Activated CD4-positive, alpha-beta memory T cell treated with anti-CD3 and anti-CD28 coated beads, Interleukin-2, amount 10 ng/mL, durations not matched to agents 7 days and 5 days (primary cell): ENCODE measurements at places on chromosomes 2 and 18. TPM values are rescaled to one million over a fixed set of nuclear protein-coding genes. Genes with fewer than 3 reads are reported as not detected.
A peak's percentile ranks its signal among the peaks of the same experiment; 100 is the strongest.

DNA sequence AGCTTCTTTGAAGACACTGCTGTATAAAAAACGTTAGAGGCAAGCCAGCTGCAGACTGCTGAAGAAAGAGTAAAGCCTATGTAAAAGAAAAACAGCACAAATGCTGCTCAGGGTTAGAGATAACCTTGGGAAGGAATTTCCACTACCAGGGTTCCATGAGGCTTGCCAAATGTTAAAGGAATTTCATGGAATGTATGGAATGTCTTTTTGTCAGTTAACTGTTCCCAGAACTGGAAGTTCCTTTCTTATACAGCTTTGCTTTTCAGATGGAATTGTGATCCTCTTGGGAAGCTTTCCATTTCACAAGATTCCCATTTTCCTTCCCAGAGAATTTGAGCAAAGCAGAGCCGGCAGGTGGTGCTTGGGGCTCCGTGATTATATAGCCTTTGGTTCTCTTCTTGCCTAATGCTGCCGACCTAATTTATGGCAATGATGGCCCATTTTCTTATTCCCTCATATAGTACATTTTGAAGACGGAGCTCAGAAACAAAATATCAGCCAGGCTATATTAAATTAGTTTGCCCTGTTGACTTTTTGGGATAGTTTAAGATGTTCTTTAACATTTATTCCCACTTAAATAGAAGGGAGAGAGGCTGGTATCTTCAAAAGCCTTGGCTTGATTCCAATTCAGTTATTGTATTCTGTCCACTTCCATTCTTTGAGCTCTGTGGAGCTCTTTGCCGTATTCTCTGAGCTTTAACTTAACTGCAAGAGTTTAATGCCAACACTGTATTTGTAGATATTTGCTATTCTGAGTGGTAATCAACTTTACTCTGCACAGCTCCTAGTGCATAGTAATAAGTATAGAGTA is 162.3 kb downstream of the PHLPP1 start:
- no peak for DNase-seq

- no peak for DNase-seq
Measured at GRCh38 chr18:76928179-76928868, 106.0 kb downstream of the ZNF236 start.

GRCh38 chr2:191126386-191127085 is 24.3 kb downstream of the STAT4 start:
- peak; percentile 55 for DNase-seq

- DNase-seq = no peak
Measured at GRCh38 chr2:122739732-122740593, 984.5 kb downstream of the TSN start.

DNA sequence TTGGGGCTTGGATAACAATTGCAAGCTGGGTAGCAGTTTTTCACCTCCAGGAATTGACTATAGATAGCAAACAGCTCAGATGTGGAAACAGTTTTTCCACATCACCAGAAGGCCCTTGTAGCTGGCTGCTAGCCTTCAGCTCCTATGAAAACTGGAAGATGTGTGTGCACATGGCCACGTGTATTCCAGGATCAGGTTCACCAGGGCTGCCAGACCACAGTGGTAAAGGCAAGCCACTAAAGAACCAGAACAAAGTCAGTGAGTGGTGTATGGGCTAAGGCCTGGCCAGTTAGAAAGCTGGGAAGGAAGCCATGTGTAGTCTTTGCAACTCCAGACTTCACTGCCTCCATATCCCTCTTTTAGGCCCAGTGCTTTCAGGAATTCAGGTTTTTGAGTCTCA is 12.9 kb downstream of the LRRTM1 start:
- no peak for DNase-seq

DNA sequence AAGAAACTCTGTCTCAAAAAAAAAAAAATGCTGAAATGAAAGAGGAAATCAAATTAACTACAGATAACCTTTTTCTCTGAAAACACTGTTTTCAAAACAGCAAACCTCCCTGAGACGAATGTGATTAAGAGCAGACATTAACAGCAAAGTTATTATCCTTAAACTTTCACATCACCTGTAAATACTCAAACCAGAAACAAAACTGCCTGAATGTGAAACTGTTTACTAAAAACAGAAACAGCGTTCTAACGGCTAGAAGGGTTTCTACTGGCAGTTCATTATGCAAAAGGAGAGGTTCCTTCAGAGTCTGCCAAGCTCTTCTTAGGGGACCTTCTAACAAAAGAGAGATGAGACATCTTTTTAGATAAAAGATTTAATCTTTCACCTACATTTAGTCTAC is 45.9 kb downstream of the PNO1 start:
- DNase-seq = no peak

DNA sequence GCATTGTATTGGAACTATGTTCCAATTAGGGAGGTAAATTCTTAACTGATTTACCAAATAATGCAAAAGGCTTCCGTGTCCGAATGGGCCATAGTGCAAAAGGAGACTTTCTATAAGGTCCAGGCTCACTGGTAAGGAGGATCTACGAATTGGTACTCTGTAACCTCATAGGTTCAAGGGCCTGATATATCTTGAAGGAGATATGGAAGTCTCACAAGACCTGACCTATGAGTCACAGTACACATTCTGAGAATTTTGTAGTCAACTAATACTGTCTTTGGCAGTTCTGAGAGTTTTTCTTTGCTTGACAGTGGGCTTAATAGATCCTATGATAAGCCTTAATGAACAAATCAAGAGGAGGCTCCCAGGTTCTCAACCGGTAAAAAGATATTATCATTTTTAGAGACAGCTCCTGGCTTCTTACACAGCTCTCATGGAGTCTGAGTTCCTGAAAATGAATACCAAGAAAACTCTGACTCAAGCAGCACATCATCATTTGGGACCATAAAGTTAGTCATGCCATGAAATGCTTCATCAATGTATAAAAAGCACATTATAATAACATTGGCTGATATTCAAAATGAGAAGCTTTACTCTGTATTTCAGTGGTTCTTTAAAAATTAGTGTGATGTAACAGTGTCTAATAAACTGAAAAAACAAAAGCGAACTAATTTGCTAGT is 1275.2 kb upstream of the CRIM1 start:
- no peak for DNase-seq

DNA sequence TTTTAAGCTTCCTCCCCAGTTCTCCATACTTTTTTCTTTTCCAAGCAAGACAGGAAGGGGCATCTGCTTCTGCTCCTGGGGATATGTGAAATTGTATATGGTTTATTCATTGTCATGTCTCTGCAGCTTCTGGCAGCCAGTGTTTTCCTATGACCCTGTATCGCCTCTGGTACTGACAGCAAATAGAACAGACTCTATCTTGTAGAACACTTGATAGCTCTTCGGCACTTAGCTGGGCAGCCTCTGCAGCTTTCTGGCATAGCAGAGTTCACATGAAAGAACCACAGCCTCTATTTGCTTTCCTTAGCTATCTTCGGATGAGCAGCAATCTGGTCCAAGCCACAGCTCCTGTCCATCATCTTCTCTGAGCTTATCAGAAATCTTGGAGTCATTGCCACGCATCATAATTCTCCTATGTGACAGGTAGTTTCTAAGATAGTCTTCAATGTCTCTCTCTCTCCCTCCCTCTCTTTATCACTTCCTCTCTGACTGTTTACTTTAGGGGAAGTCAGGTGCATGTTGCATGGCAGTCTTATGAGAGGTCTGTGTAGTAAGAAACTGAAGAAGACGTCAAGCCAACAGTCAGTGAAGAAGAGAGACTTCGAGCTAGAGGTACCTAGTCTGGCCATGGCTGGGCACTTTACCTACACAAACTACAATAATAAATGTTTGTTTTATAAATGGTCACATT is 627.7 kb upstream of the CDH2 start:
- DNase-seq = no peak

DNA sequence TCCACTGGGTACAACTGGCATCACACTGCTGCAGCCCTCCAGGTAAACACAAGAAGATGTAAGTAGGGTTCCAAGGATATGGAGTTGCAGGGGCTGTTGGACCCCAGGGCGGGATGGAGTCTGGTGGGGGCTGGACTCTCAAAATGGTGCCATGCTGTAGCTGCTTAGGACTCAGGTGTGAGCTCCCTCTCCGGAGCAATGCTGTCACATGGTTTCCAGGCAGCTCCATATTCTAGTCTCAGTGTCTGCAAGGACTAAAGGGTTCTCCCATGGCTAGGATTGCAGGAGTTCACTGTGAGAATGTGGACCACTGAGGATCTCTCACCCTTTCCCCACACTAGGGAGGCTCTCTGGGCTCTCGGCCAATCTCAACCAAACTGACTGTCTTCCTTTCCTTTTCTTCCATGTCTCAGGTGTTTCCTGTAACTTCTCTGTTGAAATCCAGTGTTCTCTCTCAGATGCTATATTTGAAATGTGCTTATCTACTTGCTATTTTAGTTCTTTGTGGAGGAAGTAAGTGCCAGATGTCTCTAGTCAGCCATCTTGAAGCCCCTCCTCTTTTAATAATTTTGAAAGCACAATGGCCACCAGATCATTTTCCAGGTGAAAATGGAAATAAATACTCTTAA is 57.6 kb downstream of the CCNT2 start:
- no peak for DNase-seq

- no peak for DNase-seq
Measured at GRCh38 chr2:85134896-85135659, 1.9 kb downstream of the TCF7L1 start.

GRCh38 chr2:48991415-48992131 is 162.7 kb downstream of the FSHR start:
- DNase-seq = no peak

DNA sequence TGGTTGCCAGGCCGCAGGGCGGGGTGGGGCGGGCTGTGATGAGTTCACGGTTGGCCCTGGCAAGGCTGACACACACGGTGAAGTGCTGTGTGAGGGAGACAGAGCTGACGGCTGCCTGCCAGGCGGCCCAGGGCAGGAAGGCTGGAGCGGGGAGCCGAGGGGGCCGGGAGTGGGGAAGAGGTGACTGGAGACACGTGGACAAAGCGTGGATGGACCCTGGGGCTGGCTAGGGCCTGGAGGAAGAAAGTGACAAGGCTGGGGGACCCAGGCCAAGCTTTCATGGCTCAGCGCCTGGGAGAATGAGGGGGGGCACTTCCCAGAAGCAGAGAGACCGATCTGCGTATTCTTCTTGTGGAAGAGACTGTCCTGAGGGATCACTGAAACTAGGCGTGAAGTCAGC is 123.2 kb downstream of the DYSF start:
- DNase-seq = no peak

DNA sequence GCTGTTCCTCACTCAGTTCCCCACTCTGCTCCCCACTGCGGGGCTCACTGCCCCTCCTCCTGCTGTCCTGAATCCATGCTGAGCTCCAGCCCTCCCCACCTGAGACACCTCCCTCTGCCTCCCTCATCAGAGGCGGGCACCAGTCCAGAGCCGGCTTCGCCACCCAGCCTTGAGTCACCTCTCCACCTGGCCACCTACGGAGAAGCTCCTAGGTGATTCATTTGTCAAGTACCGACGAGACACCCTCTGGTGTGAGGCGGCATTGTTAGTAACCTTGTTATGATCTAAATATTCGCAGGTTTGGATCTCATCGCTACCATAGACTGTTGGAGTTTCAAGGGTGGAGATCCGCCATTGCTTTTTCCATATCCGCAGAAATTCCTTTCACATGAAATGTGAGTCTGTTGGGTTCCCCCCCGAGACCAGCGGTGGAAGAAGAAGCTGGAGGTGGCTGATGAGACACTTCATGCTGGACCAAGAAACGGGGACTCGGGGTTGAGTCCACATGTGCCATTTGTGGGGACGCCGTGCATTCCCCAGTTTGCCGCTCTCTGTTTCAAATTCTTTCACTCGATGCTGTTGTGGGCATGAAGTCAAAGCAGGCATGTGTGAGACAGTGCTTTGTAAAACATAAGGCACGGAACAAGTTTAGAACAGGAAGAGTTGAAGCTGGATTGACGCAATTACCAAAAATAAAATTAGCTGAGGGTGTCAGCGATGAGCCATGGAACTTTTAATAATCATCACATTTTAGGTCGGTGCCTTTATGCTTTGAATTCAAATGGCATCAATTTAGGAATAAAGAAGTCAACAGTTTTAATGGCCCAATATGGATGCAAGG is 259.8 kb upstream of the HDAC4 start:
- DNase-seq = no peak

- no peak for DNase-seq
Measured at GRCh38 chr18:21254576-21254975, 12.5 kb downstream of the GREB1L start.

DNA sequence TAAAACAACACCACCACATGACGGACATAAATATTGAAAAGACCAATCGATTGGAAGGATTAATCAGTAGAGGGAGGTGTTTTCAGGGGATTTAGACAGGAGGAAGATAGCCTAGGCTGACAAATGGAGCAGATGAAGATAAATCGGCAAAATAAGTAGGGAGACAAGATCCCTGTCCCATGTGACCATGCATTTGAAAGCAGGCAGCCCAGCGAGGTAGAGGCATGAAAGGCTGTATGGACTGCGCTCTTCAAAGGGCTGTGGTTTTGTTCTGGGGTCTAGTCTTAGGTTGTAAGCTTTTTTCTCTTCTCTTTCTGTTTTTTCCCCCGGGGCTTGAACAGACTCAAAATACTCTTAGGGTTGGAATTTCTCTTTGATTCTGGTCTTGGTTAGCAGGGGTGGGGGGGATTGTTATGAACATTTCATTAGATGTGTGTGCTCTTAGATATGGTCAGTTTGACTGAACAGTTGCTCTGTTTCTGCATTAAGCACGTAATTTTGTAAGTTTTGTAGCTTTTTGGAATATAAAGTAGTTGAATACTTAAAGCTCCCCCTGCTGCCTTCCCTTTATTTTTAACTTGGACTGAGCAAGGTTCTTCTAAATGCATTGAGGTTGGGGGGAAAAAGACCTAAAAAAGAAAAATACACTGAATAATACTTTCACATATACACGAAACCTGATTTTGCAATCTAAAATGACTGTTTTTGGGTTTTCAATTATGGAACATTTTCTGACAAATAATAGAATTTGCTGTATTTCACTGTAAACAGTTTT is 32.2 kb downstream of the ZNF532 start:
- DNase-seq = no peak

The NXPH2 gene
- not detected for total RNA-seq

The CFAP65 gene
- not detected for total RNA-seq

The TXNL1 gene
- total RNA-seq = 50.2 TPM

The WNT10A gene
- 0.70 TPM for total RNA-seq

The DAPL1 gene
- not detected for total RNA-seq

The INHA gene
- total RNA-seq = not detected

The MFSD2B gene
- total RNA-seq = not detected

The SANBR gene
- total RNA-seq = 9.9 TPM

The POLR1A gene
- total RNA-seq = 25.2 TPM

The PDCD1 gene
- total RNA-seq = 17.9 TPM
